Ammon's horn (tissue), 1 donor: ENCODE measurements at places on chromosomes 5 and 9.

- DNase-seq: no peak
Measured at GRCh38 chr9:110582156-110582555, 2.6 kb upstream of the SVEP1 start.

GRCh38 chr5:35316611-35317274 is 86.5 kb upstream of the PRLR start:
- no peak for DNase-seq

GRCh38 chr9:136552117-136552703 is 6.4 kb upstream of the NOTCH1 start:
- DNase-seq: peak; percentile 54

- peak; percentile 48 for DNase-seq
Measured at GRCh38 chr5:60586307-60586901, 113.6 kb downstream of the DEPDC1B start.

DNA sequence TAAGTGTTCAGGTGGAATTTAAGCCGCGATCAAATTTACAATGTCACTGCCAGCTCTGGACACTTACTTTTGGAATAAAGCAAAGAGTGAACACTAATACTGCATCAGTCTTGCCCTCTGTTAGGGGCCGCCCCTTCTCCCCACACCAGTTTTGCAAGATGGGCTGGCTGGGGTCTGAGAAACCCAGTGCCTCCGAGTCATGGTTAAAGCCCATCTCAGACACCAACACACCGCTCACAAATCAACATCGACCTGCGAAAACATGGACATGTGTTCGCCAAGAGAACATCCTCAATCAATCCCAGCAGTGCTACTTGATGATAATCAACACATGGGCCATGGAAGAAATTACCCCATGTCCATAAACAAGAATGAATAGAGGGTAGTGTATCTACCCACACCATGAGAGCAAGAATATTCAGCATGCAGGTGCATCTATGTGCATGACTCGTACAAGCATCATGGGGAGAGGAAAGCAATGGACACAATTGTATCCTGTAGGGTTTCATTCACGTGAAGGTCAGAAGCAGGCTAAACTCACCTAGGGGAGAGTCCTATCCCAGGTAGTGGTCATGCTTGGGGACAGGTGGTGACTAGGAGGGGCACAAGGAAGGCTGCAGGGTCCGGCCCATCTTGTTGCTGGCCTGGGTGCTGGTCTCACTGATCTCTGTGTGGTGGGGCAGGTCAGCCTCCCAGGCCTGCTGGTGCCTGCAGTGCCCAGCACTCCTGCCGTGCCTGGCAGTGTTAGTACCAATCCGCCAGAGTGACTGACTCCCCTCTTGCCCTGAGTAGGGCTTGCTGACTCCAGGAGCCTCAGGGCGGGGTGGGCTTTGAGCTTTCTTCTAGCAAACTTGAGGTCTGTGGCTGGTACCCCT is 5.0 kb downstream of the S1PR3 start:
- no peak for DNase-seq

GRCh38 chr5:135966790-135967189 is 12.0 kb upstream of the LECT2 start:
- no peak for DNase-seq

DNA sequence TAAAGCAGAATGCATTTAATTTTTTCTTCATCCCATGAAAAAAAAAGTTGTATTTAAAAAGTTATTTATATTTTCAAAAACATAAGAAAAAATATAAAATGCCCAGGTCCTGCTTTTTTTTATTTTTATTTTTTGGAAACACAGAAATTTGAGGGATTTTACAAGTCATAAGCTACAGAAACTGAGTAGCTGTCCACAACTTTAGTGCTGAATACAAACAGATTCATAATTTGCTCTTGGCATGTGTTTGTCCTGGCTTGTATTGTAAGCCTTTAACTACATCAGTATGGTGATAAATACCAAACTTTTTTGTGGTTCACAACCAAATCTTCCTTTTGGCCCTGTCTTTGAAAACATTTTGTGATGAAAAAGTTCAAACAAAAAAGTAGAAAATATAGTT is 7.5 kb upstream of the PLCXD3 start:
- DNase-seq: no peak
